Activated CD8-positive, alpha-beta memory T cell treated with anti-CD3 and anti-CD28 coated beads for 1 hour (primary cell): ENCODE measurements at places on chromosomes 7 and 10.
A peak's percentile ranks its signal among the peaks of the same experiment; 100 is the strongest.

- DNase-seq: no peak
Observed at GRCh38 chr10:75000748-75001321, 110.6 kb upstream of the SAMD8 start.

- DNase-seq: no peak
Observed at GRCh38 chr7:155293721-155294510, 3.8 kb upstream of the INSIG1 start.

DNA sequence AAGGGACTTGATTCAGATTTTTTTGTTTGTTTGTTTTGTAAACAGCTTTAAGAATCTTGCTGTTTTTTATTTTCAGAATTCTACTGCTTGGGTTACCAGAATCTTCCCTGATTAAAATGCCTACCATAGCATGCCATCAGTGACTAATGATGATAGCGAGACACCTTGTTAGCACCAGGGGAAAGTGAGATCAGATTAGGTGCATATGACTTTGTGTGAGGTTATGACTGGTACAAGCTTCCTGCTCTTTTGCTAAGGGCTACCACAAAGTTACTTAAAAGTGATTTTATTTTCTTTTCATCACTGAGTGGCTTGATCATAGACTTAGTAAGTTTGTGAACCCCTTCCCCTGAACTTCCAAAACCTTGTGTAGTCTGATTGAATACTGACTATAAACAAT is 93.5 kb downstream of the SND1 start:
- no peak for DNase-seq

DNA sequence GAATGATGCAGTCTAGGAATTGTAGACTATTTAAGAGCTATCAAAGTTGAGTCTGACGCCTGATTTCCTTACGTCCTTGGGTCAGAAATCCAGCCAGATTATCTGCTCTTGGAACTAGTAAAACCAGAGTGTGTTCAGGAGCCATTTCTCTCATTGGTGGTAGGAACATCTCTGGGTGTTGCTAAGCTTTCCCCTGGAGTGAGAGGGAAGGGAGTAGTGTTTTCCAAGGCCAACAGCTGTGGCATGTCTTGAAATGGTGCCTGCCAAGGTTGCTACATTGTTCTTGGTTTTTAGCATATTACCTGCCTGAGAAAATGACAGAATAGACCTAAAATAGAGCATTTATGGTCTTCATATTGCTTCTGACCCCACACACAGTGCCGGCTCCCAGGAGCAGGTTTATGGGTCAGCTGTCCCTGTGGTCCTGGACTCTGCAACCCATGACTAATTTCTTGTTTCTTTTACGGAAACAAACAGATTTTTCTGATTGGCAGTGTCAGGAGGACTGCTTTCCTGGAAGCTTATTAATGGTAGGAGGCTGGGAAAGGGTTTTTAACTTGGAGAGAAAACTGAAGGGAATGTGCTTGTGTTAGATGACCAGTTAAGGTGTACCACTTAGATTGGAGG is 17.5 kb downstream of the GBF1 start:
- no peak for DNase-seq

GRCh38 chr7:54541669-54542625 is at the start of gene VSTM2A:
Gene VSTM2A, plus strand, starts transcription at chr7:54542375. Its CDS starts 356 bp downstream, at chr7:54542731.
- DNase-seq: no peak

GRCh38 chr10:93806903-93807302 is 49.2 kb downstream of the LGI1 start:
- no peak for DNase-seq

GRCh38 chr7:95601316-95601715 is 5.0 kb upstream of the PDK4 start:
- DNase-seq: no peak

DNA sequence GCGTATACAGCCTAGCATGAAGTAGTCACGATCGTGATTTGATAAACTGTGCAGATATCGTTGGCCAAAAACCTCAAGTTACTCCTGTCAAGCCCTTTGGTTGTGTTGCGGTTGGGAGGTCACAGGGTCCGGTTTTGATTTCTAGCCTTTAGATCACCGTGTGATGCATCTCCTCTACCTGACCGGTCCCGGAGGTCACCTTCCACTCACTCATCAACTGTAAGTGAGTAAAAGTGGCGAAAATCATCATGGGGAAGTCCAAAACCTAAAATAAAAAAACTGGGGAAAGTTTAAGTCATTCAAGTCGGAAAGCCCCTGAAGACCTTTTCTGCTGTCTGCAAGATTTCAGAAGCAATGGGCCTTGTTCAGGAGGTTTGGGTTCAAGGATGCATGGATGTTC is 62.8 kb downstream of the ADARB2 start:
- no peak for DNase-seq

DNA sequence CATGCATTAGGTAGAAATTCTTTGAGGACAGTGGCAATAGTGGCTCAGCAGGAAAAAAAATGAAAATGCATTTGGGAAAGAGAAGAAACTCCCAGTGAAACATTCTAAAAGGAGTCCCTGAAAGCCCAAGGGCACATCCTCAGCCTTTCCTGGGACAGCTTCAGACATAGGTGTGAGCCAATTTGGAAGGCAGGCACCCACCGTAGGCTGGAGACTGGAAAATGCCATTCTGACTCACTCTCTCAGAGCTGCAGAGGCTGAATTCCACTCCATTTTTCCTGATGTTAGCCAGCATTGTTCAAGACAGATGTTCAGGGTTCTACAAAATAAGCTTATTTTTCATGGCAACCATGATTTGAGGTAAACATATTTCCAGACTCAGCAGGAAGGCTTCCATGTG is 379.0 kb upstream of the FZD8 start:
- no peak for DNase-seq

DNA sequence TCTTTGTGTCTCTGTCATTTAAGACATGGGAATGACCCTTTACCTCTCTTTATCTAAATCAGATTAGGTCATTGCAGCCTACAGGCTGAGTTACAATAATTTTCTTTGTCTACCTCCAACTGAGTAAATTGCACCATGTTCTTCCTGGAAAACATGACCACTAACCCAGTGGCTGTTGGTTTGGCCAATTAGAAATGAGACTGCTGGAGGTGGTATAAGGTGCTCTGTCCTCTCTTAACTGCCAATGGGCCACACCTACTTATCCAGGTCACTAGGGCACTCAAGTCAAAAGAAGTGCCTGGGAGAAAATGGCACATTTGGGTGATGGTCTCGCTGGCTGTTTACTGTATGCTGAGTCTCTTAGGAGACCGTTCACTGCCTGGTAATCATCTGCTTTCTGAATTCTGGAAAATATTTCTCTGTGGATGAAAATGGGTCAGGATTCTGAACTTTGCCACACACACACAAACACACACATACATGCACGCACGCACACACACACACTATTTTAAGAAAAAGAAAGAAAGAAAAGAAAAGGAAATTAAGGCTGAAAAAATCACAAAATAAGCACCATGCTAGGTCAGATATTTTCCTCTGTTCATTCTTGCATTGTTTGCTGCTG is 16.4 kb downstream of the STAMBPL1 start:
- DNase-seq: no peak

DNA sequence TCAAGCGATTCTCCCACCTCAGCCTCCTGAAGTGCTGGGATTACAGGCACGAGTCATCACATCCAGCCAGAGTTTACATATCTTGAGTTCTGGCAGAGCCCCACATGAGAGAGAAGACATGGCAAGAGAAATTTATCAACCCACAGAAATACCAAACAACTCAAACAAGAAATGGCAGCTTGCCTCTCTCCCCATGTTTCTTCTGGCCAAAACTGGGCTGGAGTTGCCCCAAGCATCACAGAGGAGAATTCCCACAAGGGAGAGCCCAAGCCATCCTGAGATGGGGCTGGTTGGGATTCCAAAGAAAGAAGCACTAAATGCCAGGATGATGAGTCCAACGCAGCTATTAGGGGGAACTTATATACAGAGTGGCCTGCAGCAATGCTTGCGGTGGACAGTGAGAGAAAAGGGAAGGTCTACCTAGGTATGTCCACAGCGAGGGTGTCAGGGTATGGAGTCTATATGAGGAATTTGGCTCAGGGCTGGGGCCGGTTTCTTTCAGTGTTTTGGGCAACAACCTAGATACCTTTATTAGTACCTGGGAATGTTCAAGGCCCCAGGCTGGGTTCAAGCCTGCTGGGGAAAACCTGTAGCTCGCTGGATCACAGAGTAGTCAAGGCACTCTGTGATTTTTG is 14.5 kb upstream of the PAX4 start:
- DNase-seq: no peak

- no peak for DNase-seq
Observed at GRCh38 chr10:18572959-18573561, 78.3 kb downstream of the NSUN6 start.

GRCh38 chr7:79786187-79786586 is 332.7 kb upstream of the MAGI2 start:
- no peak for DNase-seq

- peak; percentile 25 for DNase-seq
Observed at GRCh38 chr7:102412548-102412947, 16.4 kb downstream of the PRKRIP1 start.

- no peak for DNase-seq
Observed at GRCh38 chr7:39661960-39662359, 38.6 kb downstream of the RALA start.

DNA sequence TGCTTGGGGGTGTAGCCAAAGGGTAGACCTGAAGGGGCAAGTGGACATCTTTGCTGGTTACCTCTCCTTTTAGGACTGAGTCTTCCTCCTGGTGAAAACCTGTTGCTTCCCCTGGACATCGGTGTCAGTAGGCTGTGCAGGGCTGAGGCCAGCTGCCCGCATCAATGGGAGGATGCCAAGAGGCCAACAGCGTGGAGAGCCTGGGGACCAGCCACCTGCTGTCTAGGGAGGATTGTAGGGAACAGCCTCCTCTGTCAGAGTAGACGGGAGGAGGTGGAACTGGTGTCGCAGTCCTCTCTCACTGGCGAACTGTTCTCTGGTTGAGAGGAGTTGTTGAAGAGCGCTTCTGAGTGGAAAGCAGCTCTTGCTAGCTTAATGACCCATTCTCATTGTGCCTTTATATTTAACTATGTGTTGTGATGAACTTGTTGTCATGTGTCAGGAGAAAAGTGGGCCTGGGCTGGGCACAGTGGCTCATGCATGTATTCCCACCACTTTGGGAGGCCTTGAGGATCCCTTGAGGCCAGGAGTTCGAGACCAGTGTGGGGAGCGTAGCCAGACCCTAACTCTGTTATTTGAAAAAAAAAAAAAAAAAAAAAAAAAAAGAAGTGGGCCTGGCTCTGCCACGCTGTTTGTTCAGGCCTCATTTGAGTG is 1.8 kb downstream of the SUFU start:
- no peak for DNase-seq

GRCh38 chr7:128188396-128189230 is 52.5 kb upstream of the LEP start:
- DNase-seq: no peak

GRCh38 chr7:17586711-17587110 is 288.3 kb downstream of the AHR start:
- DNase-seq: no peak

GRCh38 chr7:106074257-106074656 is 37.9 kb downstream of the SYPL1 start:
- no peak for DNase-seq

DNA sequence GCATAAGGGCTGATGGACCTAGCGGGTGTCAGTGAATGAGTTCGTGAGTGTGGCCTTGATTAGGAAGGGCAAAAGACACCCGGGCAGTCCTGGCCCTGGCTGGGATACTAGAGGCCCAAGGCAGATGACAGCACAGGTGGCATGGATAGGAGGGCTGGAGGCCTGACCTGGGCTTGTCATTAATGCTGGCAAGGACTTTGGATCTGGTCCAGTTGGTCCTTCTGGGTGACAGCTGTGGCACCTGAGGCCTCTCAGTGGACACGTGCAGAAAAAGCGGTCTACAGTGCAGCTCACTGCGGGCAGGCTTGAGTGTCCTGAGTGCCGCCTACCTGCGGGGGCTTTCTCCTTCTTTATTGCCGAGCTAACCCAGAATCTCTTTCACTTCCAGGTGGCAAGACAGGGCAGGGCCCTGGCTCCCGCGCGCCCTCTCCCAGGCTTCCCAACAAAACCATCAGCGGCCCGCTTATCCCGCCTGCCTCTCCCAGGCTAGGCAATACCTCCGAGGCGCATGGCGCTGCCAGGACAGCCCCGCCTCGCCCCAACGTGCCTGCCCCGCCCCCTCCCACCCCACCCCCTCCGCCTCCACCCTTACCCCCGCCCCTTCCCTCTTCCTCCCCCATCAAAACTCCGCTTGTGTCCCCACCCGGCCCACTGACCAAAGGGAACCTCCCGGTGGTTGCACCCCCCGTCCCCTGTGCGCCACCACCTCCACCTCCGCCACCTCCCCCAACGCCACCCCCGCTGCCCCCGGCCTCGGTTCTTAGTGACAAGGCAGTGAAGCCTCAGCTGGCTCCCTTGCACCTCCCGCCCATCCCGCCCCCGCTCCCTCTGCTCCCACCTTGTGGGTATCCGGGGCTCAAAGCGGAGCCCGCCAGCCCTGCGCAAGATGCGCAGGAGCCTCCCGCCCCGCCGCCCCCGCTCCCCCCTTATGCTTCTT is 77.4 kb downstream of the WIPF3 start:
- DNase-seq: no peak

DNA sequence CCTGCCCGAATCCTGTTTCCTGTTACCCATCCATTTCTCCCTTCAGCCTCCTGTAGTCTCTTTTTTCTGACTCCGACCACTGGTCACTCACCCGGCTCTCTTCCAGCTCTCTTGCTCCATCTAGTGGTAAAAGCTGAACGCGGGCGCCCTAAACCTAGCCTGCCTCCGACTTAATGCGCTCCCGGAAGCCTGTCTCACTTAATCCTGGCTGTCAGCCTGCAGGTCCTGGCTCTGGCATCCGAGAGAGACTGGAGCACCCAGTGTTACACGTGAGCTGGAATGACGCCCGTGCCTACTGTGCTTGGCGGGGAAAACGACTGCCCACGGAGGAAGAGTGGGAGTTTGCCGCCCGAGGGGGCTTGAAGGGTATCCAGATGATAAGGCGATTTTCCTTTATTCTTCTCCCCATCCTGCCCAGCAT is 10.3 kb downstream of the SUMF2 start:
- DNase-seq: peak; percentile 32

DNA sequence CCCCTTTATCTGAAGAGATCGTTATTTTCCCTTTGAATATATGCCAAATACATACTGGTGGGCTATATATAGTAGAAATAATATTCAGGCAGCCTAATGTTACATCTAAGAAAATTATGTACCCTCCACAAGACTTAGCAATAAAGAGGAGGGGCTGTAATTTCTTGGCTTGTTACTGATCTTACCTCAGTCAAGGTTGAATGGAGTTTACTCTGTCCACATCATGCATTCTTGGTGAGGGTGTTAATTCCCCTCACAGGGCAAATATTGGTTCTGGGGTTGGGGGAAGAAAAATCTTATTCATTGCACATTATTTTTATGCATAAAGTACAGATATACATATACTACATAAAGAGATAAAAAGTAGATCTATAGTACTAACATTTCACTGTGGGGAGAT is 145.8 kb upstream of the ANK3 start:
- DNase-seq: no peak

GRCh38 chr7:47932016-47932415 is 16.2 kb downstream of the PKD1L1 start:
- no peak for DNase-seq
